Effector memory CD8-positive, alpha-beta T cell (primary cell): ENCODE measurements at places on chromosomes 6 and 20.

DNA sequence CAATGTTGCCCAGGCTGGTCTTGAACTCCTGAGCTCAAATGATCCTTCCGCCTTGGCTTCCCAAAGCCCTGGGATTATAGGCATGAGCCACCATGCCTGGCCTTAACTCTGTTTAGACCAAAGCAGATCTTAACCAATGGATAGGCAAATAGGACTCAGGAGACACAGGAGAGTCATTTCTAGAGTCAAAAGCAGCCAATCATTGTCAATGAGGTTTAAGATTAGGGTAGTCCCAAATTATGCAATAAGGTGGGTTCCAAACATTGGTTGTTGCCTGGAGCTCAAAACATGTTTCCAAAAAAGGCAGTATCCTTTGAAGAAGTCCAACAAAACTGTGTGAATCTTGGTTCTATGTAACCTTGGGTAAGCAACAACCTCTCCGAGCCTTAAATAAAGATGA lies 95.7 kb upstream of the JARID2 start:
- no peak for DNase-seq

DNA sequence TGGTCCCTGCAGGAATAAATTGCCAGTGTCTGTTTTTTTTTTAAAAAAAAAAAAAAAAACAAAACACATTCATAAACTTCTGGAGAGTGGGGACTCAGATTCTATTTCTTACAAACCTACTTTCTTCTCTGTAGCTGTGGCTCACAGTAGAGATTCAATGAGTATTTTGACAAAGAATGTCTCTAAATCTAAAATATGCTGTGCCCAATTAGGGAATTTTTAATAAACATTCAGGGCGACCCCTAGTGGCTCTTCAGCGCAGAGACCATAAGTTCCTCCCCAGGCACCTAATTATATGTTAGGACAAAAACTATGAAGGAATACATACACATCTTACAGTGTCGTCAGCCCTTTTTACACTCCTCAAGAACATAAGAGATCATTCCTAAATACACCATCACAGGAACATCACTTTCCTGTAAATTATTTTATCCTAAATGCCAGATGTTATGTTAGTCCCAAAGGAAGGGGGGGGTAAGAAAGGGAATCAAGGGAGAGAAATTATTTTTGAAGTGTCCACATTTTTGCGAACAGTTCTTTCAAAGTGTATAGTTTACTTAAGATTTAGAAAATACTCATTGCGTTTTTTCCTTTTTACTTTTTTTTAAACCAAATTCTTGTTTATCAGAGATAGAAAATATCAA lies 21.8 kb upstream of the NAA20 start:
- no peak for DNase-seq

DNA sequence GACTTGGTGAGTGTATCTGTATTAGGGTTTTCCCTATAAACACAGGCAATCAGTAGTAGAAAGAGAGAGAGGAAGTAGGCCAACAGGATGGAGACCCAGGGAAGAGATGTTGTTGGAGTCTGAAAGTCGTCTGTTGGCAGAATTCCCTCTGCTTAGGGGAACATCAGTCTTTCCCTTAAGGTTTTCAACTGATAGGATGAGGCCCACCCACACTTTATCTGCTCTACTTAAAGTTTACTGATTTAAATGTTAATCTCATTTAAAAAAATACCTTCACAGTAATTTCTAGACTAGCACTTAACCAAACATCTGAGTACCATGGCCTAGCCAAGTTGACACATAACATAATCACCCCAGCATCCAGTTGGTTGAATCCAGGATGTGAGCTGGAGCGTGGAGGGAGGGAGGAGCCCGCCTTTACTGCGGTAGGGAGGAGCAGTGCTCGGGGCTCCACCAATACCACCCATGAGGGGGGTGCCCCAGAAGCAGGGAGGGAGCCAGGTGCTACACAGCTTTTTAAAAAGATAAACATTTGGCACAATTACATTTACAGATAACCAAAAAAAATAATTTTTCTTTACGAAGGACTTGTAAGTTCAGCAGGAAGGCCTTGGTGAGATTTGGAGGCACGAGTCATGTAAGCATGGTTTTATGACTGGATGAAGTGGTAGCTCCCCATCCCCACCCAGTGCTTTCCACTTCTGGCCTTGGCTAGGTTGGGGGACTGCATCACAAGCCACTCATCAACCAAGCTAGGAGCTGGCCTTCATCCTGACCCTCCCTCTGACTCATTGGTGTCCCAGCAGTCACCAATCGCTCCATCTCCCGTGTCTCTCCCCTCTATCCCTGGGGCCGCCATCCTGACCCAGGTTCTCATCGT lies 18.4 kb upstream of the SNX9 start:
- no peak for DNase-seq

DNA sequence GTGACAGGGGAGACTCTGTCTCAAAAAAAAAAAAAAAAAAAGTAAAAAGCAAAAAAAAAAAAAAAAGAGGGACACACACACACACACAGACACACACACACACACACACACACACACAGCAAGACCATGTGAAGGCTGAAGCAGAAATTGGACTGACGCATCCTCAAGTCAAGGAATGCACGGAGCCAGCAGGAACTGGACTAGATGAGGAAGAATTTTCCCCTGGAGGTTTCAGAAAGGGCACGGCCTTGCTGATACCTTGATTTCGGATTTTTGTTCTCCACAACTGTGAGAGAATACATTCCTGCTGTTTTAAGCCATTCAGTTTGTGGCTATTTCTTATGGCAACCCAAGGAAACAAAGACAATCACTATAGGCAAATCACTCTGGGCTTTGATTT lies 176.9 kb upstream of the SALL4 start:
- DNase-seq: no peak

DNA sequence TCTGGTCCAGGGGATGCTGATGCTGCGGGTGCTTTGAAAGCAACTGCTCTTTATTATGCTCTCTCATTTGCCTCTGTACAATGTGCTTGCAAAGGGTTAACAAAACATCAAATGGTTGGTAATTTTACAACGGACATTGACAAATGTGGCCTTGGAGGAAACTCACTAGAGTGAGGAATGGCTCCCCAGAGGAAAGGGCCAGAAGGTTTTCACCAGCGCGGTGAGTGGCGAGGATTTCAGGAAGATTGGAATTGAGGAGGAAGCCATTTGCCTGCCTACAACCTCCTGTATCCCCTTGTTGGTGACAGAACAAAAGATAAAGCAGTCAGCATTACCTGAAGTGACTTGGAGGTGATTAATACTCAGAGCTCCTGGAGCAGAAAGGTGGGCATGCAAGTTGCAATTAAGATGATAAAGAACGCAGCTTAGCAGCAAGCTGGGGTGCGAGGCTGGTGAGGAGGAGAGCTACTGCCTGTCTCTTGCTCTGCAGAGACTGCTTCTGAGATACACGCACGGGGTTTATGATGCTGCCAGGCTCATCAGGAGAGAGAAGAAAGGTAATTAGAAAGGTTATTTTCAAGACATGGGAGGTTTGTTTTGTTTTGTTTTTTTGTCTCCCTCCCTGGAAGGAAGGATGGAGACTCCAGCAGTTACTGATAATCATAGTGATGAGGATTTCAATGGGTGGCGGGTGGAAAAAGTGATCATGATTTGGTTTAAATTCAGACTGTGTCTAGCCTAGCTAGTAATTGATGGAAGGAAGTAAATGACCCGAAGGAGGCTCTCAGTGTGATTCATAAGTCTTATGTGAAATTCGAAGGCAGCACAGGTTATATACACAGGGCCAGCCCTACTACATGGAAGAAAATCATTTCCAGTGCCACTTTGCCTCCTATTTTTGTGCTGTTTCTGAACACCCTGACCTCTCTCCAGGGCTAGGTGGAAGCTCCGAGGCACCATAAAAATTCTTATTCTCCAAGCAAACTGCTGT lies 141.6 kb upstream of the DTNBP1 start:
- DNase-seq: no peak

DNA sequence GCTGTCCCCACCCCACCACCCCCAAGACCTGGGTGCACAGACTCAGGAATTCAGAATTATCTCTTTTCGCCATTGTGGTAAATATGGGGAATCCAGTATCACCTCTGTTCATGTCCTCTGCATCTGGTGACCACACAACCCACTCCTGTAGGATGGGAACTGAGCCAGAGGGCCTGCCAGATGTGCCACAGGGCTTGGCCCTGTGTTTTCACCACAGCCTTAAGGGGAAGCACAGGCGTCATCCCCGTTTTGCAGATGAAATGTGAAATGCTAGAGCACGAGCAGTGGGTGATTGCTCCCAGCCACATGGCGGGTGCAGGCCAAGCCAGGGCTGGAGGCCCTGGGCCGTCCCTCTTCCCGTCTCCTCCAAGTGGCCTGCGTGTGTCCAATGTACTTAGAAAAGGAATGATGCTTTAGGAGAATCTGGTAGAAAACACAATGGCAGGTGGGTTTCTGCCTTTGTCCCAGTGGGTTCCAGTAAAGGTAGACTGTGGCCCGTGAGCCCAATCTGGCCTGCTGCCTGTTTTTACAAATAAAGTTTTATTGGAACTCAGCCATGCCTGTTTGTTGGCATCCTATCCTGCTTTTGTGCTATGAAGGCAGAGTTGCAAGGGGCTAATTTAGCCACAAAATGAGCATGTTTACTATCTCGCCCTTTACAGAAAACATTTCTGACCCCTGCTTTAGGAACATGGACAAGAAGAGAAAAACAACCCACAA lies 309.2 kb downstream of the CDH4 start:
- no peak for DNase-seq

GRCh38 chr20:48597521-48598302 lies 230.1 kb downstream of the PREX1 start:
- no peak for DNase-seq

DNA sequence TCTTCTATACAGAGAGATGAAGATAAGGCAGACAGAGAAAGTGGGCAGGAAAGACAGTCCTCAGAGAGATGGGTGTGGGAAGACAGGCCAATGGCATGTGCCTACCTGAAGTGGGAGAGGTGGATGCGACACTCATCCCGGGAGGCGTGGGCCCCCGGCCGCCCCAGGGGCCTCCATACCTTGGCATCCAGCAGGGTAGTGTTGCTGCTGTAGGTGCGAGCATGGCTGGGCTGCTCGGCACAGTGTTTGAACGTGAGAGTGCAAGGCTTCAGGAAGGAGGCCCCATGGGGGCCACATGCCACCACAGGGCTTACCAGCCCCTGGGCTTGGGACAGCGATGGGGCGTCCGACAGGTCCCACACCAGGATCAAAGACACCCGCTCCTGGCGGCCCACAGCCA lies 5.2 kb downstream of the UNC5CL start:
- DNase-seq: no peak

DNA sequence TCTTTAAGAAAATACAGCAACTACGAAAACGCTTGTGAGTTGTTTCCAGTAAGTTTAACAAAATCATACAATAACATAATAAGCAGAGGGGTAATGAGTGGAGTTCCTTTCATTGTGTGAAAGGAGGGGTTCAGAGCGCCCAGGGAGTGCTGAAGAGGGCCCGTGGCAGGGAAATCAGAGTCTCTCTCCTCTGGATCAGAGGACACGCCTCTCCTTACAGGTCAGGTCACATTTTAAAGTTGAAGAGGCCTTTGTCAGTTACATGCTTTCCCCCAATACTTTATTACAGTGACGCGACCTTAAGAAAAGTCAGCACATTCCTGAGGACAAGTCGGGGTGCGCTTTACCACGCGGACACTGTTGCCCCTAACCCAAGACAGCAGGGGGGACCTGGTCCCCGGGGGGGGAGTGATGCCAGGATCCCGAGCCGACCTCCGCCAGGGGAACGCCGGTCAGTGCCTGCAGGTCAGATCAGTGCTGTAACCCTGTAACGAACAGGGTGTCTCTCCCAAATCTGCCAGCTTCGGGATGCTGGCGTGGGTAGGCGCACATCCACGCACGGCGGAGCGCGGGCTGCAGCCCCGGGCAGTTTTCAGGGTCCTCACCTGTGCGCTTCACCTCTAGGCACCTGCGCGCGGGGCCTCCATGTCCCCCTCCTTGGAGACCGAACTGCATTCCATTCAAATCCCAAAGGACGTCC lies 848 bp downstream of the DACT2 start:
- DNase-seq: no peak

DNA sequence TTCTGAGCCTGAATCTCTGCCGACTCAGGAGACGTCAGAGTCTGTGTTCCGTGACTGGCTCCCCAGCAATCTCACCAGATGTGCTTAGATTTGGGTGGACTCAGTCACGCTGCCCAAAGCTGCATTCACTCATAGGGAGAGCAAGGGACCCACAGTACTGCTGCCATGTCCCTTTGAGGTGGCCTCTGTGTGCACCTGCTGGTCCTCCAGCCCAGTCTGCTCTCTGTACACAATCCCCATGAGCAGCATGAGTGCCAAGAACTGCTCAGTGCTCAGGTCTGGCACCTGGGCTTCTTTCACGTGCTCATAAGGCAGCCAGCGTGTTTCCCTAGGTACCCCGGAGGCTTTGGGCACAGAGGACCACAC lies 44.2 kb upstream of the TIAM2 start:
- DNase-seq: no peak

DNA sequence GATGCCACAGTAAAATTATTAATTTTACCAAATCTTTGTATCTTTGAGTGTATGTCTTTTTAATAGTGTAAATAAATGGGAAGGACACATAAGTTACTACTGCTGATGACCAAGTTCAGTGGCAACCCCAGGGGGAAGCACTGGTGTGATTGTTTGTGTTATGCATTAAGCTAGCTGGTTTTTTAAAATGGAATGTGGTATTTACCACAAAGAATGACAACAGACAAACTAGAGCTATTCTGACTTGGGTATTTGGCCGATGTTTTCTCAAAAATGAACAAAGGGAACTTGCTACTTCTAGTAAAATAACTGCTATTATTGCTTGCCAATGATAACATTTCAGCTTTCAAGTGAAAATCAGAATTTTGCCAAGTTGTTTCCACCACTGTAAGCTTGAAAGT lies 2.9 kb downstream of the FNDC1 start:
- no peak for DNase-seq

DNA sequence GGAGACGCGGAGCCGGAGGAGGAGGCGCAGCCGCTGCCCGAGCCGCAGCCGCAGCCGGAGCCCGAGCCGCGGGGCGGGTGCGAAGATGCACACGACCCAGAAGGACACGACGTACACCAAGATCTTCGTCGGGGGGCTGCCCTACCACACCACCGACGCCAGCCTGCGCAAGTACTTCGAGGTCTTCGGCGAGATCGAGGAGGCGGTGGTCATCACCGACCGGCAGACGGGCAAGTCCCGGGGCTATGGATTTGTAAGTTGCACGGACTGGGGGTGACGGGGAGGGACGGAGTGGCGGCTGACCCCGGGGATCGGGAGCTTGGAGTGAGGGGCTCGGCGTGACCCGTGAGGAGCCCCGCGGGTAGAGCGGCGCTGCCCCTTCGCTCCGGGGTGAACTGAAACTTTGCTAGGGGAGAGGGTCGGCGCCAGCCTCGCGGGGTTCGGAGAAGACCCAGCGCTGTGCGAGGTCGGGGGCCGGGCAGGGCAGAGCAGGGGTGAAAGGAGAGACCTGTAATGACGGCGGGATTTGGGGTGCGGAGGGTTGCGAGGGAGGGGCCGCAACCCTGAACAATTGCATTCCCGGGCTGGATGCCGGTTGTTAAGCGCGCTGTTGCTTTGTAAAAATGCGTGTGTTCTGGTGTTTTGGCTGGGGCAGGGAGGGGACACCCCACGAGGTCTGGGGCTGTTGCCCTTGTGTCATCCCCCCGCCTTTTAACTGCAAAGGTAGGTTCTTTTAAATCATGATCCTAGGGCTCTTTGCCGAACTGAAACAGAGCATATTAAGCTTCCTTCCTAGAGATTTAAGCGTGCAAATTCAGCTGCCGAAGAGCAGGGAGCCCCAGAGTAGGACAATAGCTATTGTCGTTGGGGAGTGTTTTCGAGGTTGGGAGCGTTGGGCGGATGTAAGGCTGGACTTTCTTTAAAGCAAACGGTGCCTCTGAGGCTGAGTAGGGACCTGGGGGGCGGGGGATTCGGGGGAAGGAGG lies 628 bp downstream of the RBM24 start:
- no peak for DNase-seq

- DNase-seq: no peak
Measured at GRCh38 chr6:94175465-94175864, 756.1 kb upstream of the EPHA7 start.
